ENCODE measurements at places on chromosomes 4 and X.

- no peak for DNase-seq
Measured at GRCh38 chr4:6188687-6189305, 11.6 kb downstream of the JAKMIP1 start.

DNA sequence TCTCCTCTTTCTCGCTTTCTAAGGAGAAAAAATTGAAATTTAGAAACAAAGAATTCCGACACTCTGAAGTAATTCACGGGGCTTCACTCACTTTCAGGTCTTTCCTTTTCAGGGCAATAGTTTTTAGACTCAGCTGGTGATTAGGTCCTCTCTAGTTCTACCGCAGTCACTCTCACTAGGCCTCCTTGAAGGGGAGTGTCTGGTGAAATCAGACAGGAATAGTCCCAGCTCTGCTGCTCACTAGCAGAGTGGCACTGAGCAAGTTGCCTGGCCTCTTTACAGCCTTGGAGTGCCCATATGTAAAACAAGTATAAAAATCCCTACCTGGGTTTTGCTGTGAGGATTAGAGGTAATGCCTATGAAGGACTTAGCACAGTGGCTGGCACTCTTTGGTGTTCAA lies 64.1 kb downstream of the NEUROG2 start:
- no peak for DNase-seq

- no peak for DNase-seq
Measured at GRCh38 chrX:73400136-73400748, 46.6 kb upstream of the CDX4 start.

- no peak for DNase-seq
Measured at GRCh38 chrX:20499763-20500162, 233.1 kb upstream of the RPS6KA3 start.

- no peak for DNase-seq
Measured at GRCh38 chr4:119010909-119011606, 122.4 kb downstream of the SYNPO2 start.

DNA sequence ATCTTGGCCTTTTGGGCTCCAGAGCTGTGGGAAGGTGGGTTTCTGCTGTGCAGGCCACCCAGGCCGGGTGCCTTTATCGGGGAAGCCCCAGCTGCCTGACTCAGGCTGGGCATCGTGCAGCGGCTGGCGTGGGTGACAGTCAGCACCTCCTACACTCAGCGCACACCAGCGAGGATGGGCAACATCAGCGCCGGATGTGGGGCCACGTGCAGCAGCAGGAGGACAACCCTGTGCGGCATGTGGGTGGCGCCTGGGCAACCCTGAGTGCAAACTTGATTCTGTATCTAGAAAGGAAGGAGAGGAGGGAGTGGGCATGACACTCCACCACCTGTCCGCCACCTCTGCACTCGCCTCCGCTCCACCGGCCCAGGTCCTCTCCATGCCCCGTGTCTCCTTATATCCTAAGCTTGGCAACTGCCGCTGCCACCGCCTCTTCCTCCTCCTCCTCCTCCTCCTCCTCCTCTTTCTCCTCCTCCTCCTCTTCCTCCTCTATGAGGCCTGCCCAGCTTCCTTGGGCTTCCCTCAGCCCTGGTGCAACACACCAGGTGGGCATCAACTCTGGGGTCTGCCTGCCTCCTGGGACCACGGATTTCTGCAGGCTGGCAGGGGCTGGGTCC lies 107.4 kb upstream of the AFAP1 start:
- no peak for DNase-seq

GRCh38 chr4:146155152-146155724 lies 20.3 kb upstream of the LSM6 start:
- DNase-seq: no peak

- DNase-seq: no peak
Measured at GRCh38 chrX:45731448-45731847, 530.8 kb upstream of the DIPK2B start.

DNA sequence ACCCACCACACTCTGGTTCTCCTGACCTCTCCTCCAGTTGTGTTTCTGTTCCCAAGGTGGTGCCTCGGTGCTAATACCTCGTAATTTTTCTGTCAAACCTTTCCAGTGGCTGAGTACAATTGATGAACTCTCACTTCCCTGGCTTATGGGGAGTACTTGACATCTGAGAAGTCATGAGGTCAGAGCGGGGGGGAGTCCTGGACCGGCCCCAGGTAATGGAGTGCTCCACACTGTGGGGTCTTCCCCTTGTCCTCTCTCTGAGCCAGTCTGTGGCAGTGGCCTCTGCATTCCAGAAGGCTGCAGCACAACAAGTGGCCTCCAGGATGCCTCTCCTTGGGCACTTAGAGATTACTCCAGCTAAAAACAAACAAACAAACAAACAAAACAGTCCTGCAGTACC lies 122.5 kb upstream of the TRIM2 start:
- no peak for DNase-seq

- DNase-seq: no peak
Measured at GRCh38 chr4:5563856-5564255, 144.5 kb downstream of the EVC2 start.

DNA sequence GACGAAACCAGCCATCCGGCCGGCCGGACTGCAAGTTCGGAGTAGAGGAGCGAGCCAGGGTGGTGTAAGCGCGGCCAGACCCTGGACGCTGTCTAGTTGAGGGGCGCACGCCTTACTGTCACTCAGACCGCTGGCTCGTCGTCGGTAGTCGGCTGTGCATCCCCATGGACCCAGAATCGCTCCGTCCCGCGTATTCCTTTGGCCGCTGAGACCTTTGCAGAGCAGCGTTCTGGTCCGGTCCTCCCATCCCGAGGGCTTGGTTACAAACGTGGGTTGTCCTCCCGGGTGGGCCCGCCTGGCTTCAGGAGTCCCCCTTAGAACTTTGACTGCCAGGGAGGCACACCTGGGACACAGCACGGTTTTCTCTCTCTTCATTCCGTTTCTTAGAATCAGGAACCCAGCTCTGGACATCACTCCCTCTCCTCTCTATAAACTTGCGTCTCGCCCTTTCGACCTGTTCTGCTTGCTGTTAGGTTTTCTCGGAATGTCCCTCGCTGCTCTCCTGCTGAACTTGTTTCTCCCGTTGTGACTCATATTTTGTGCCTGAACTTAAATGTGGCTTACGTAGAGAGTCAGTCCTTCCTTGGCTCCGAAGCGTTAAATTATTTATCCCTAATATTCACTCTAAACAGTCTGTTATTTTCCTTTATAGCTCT lies 672 bp downstream of the PGM2 start:
- no peak for DNase-seq

- DNase-seq: no peak
Measured at GRCh38 chr4:153573881-153574802, 108.0 kb downstream of the TMEM131L start.

GRCh38 chrX:66815227-66815626 lies 176.3 kb upstream of the EDA2R start:
- DNase-seq: no peak

Measured in cerebellar nuclear complex (tissue), 1 donor.